ENCODE measurements at places on chromosomes 7 and 10.

- DNase-seq: peak; percentile 46
Observed at GRCh38 chr7:115734641-115735040, 295.9 kb downstream of the TFEC start.

DNA sequence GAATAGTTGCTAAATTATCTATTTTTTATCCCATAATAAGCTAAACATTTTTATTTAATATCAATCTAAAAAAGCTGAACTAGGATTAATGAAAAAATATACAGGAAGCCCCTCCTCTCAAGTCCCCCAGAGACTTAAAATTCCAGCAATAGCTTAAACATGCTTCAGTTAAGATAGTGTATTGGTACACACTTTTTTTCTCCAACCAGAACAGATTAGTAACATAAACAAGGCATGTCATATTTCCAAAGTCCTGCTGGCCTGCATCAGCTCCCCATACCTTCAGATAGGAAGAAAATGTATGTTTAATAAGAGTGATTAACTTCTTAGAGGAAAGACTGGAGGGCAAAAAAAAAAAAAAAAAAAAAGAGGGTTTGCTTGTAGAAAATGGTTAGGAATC lies 7.1 kb downstream of the TBX20 start:
- DNase-seq: peak; percentile 4

GRCh38 chr7:24869572-24869971 lies 110.4 kb downstream of the OSBPL3 start:
- DNase-seq: peak; percentile 68

GRCh38 chr10:79502561-79503309 lies 9.6 kb upstream of the EIF5AL1 start:
- no peak for DNase-seq

- DNase-seq: no peak
Observed at GRCh38 chr7:157129200-157129599, 9.5 kb upstream of the UBE3C start.

DNA sequence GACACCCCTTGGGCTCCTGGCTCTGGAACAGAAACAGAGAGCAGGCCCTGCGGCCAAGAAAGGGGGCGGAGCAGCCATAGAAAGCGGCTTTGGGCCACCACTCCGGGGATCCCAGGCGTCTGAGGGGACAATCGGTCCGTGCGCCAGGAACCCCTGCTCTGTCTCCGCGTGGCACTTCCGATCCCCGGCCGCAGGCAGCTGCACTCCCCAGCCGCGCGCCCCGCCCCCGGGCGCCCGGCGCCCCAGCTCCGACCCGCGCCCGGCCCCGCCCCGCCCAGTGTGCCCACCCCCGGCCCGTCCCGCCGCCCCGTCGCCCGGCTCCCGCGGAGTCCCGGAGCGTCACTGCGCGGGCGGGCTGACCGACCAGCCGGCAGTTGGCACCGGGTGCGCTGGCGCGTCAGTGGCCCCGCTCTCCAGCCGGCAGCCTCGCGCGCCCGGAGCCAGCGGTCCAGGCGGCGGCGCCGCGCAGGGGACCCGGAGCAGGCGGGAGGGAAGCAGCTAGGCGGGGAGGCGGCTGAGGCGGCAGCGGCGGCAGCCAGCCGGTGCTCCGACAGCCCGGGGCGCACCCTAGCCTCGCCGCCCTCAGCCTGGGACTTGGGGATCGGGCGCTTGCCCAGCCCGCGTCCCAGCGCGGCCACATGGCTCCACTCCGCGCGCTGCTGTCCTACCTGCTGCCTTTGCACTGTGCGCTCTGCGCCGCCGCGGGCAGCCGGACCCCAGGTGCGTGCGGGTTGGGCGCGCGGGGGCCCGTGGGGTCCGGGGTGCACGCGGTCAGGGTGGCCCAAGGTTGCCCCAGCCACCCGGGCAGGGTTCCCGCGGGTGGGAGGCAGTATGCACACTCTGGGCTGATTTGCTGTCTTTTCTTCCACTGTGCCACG lies at the start of gene ADAMTS14:
ADAMTS14 (plus strand) TSS at position 342 of the 878 bp plus-strand sequence; CDS start at position 639, 297 bp downstream.
- DNase-seq: peak; percentile 52

- no peak for DNase-seq
Observed at GRCh38 chr10:97540669-97541500, 31.7 kb upstream of the ANKRD2 start.

- DNase-seq: no peak
Observed at GRCh38 chr10:8282340-8282739, 227.9 kb downstream of the GATA3 start.

GRCh38 chr7:11753433-11753832 lies 78.6 kb downstream of the THSD7A start:
- no peak for DNase-seq

GRCh38 chr7:102064361-102065025 lies 222.2 kb upstream of the SH2B2 start:
- peak; percentile 24 for DNase-seq

GRCh38 chr10:29355411-29355991 lies 66.6 kb downstream of the LYZL1 start:
- no peak for DNase-seq

GRCh38 chr7:118304100-118304499 lies 79.6 kb downstream of the ANKRD7 start:
- no peak for DNase-seq

DNA sequence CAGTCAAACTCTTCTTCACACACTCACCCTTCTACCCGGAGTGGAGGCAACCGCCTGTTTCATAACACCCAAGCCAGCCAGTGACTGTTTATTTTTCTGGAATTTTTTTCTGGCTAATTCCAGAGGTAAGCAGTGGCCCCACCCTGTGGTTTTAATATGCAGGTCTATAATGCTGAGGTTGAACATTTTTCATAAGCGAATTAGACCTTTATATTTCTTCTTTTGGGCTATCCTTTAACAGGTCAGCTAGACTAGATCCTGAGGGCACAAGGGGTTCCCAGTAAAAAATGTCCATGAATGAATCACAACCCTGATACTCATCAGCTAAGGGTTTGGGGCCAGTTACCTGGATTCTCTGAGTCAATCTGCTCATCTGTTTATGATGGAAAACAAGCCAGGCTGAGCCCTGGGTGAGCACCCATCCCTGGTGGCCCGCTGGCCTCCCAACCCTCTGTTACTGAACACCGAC lies 76.2 kb downstream of the GRB10 start:
- no peak for DNase-seq

DNA sequence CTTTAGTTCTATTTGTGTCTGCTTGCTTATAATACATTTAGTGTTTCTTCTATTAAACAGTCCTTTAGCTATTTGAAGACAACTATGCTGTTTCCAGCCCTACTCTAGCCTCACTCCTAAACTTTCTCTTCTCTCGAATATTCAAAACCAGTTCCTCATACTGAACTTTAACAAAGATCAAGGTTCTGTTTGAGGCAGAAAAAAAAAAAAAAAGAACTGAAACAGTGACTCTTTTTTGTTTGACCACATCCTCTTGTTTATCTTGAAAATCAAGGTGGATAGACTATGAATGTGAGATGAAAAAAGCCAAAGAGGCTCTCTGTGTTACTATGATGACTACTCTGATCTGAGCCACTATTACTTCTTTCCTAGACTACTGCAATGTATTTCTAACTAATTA lies 154.3 kb downstream of the ZNF365 start:
- no peak for DNase-seq

DNA sequence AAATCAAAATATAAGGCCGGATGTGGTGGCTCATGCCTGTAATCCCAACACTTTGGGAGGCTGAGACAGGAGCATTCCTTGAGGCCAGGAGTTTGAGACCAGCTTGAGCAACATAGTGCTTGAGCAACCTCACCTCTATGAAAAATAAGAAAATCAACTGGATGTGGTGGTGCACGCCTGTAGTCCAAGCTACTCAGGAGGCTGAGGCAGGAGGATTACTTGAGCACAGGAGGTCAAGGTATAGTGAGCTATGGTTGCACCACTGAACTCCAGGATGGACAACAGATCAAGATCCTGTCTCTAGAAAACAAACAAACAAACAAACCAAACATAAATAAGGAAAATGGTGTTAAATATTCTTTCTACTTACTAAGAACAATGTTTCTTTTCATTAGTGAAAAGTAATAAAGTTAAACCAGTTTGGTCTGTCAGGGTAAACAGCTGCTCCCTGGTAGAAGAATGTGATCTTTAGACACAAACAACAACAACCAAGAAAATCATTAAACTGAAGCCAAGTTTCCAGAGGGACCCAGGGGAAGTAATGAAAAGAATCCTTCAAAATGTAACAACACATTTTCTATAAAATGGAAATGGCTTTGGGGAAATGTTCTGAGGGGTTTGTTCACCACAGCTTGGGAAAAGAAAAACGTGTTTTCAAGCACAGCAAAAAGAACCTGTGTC lies 17.5 kb upstream of the BAG3 start:
- DNase-seq: no peak

- peak; percentile 25 for DNase-seq
Observed at GRCh38 chr10:91616137-91616536, 16.7 kb downstream of the PPP1R3C start.
